ENCODE measurements at places on chromosomes 11 and 22.

DNA sequence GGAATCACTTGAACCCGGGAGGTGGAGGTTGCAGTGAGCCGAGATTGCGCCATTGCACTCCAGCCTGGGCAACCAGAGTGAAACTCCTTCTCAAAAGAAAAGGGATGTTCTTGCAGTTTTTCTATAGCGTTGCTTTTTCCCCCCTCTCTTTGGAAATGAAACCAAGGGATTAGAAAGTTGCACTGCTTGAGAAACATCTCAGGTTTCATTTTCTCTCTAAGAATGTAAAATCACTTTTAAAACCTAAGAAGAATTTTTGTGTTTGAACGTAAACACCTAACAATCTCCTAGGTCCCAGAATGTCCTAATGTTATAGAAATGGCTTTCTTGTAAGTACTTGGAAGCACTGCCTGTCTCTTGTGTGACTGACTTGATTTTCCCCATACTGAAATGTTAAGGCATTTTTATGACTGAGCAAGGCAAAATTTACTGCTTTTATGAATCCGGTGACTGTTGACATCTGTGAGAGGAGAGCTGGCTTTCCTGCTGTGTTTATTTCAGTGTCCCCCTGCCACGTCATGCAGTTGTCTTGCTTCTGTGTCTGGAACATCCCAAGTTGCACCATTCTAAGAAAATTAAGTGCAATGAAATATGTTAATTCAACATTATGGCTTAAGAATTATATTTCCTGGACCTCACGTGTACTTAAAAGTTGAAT is 37.7 kb downstream of the NF2 start:
- no peak for DNase-seq

DNA sequence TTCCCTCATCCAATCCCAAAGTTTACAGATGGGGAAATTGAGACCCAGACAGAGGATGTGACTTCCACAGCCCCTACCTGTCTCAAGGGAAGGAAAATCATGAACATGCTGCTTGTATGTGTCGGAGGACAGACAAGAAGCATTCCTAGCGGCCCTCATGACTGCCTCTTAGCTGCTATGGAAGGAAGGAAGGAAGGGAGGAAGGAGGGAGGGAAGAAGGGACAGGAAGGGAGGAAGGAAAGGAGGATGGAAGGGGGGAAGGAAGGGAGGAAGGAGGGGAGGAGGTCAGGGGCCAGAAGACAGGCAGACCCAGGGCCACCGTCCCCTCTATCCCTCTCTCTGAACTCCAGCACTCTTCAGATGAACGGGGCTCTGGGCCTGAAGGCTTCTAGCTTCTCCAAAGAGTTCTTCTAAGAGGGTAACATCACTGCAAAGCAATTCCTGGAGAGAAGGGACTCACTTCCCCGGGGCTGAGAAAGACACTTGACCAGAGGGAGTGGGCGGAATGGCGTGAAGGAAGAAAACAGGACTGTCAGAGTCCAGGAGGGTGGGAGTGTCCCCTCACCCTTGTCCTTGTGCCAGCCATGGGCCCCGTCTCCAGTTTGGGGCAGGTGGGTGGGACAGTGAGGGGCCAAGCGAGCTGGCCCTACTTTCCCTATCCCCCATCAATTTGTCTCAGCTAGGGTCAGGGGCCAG is 149.4 kb downstream of the FEZ1 start:
- no peak for DNase-seq

DNA sequence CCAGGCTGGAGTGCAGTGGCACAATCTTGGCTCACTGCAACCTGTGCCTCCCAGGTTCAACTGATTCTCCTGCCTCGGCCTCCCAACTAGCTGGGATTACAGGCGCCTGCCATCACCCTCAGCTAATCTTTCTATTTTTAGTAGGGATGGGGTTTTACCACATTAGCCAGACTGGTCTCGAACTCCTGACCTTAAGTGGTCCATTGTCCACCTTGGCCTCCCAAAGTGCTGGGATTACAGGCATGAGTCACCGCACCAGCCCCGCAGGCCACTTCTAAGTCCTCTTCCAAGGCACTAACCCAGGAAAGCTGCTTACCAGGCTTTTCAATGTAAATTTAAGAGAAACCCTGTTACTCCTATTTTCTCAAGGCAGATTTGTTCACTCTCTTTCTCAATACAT is 50.4 kb downstream of the DENND5A start:
- DNase-seq, result no peak

GRCh38 chr11:75513250-75513649 is 12.5 kb downstream of the GDPD5 start:
- no peak for DNase-seq

- DNase-seq, result no peak
These were observed 33.0 kb upstream of the NARS2 start for GRCh38 chr11:78607696-78608095.
